ENCODE measurements at places on chromosomes 1 and 21.

DNA sequence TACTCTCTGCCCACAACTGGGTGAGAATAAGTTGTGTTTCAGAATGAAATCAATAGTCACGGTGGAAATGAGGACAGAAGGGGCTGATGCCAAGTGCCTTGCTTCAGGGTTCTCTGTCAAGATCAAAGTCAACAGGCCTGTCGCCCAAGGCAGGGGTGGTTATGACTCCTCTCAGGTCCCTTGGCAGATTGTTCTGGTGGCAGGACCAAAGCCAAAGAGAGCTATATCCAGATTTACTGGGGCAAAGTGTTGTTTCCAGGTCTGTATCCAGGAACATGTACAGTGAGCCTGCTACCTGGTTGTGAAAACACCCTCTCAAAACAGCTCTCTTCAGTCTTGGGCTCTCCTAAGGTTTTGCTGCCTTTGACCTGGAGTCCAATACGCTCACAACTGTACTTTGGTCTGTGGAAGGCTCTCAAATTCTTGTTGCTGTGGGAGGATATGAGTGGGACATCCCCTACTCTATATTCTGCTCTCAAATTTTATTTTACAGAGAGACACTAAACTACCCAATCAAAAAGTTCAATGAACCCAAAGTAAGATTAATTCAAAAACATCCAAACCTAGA is 175.1 kb upstream of the ETV3 start:
- DNase-seq: no peak

GRCh38 chr1:100358210-100358609 is 5.9 kb downstream of the CDC14A start:
- DNase-seq: no peak

GRCh38 chr1:235617808-235618207 is 31.8 kb downstream of the GNG4 start:
- DNase-seq: no peak

- DNase-seq: no peak
These were observed 30.5 kb upstream of the PIK3CD start for GRCh38 chr1:9621032-9621431.

- no peak for DNase-seq
These were observed 20.7 kb downstream of the PARS2 start for GRCh38 chr1:54743416-54744226.

GRCh38 chr1:93629101-93630059 is 52.3 kb downstream of the BCAR3 start:
- peak; percentile 81 for DNase-seq

DNA sequence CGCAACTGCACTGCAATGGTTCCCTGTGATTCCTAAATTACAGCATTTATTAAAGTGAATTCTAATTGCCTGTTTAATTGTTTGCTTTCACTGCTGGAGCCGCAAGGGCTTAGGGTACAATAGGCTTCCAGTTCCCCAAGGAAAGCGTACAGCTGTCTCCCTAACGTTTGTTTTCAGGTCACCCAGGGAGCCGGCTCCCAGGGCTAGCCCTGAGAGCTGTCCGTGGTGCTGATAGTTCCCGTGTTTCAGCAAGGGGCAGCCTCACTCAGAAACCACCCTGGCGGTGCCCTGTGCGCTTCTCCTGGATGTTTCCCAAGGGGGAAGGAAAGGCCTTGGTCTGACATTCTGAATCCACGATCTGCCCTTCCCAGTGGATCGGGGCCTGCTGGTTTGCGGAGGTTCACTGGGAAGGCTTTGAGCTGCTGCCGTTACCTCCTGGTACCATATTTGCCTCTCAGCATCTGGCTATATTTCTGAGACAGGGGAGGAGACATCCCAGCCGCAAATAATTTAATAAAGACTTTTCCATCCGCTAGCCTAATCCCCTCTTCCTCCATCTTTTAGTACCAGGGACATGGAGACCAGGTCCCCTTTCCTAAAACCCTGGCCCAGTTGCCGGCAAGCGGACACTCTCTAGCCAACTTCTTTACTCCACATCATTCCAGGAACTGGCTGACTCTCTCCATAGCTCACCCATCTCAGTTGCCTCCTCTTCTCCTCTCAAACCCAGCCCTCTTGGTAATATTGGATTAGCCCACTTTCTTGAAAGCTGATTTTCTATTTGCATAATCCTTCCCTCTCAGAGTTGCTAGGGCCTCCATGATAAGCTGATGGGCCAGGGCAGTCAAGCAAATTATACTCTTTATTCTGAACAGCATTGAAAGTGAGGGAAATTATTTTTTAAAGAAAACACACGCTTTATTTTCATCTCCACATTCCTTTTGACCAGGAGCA is 149.0 kb downstream of the IGSF21 start:
- peak; percentile 88 for DNase-seq

GRCh38 chr1:204194771-204195170 is 1.5 kb downstream of the KISS1 start:
- no peak for DNase-seq

- no peak for DNase-seq
These were observed 201.8 kb downstream of the SIPA1L2 start for GRCh38 chr1:232428036-232428645.

GRCh38 chr1:172172352-172172831 is 248.1 kb upstream of the C1orf105 start:
- no peak for DNase-seq

DNA sequence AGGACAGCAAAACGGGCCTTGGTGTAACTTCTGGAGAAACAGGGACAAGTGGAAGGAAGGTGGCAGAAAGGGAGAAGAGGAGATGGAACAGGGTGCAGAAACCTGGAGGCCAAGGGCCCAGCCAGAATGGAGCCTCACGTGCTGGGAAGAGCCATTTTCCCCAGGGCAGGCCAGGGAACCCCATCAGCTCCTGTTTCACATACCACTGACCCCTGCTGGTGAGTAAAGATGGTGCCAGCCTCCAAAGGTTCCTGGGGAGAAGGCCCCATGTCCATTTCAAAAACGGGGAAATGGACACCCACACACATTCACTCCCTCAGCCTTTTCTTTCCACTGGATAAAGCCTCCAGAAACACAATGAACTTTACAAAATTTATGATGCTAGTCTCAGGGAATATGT is 57.6 kb upstream of the JUN start:
- no peak for DNase-seq

GRCh38 chr1:192399161-192399560 is 82.4 kb downstream of the RGS21 start:
- DNase-seq: peak; percentile 26

DNA sequence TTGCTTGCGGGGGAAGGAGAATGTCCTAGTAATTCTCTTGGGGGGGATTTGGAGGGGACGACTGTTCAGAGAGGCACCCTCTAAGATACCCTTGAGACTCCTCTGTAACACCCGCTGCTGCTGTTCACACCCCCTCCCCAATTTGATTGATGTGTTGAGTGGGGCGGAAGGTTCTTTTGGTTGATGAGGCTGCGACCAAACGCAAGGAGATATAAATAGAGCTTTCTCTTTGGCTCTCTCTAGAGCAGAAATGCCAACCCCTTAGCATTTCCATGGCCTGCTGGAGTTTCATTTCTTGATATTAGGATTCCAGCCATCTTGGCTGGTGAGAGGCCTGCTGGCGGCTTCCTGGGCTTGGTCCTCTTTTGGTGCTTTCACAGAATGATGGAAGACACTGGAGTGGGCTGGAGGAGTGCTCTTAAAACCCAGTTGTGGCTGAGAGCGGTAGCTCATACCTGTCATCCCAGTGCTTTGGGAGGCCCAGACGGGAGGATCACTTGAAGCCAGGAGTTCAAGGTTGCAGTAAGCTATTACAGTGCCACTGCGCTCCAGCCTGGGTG is 2.0 kb downstream of the PIK3CD start:
- no peak for DNase-seq
